ENCODE measurements at places on chromosomes 5 and 9.
A peak's percentile ranks its signal among the peaks of the same experiment; 100 is the strongest.

DNA sequence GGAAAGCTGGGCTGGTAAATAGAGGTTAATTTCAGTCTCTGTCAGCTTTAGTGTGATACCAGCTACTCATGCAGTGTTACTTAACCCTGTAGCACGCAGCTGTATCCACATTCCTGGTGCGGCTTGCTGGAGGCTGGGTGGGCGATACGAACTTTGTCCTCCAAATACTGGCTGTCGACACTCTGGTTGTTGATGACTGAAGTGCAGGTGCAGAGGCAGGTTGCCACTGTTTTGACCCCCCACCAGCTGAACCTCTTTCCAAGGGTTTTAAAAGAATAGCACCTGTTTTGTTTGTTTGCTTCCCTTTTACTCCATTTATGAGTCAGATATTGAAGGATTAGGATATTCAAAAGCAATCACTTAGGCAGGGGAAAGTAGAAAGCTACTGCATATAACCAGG lies 4.4 kb upstream of the RABGAP1 start:
- no peak for DNase-seq

DNA sequence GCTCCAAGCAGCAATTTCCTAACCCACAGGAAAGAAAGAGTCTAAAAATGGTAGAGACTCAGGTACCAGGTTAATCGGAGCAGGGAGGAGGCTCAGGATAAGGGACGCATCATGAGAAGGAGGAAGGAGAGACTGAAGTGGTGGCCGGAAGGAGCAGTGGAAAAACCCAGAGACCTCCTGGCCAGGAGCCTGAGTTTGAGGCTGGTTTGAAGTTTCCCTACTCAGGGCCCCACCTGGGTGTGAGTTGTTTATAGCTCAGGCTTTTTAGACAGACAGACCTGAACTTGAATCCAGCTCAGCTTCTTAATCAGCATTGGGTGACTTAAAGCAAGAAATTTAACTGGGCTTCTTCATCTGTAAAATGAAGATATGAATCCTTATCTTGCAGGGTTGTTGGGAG lies 11.9 kb upstream of the AQP7 start:
- no peak for DNase-seq

GRCh38 chr5:14706615-14707021 lies 42.1 kb downstream of the OTULIN start:
- no peak for DNase-seq

DNA sequence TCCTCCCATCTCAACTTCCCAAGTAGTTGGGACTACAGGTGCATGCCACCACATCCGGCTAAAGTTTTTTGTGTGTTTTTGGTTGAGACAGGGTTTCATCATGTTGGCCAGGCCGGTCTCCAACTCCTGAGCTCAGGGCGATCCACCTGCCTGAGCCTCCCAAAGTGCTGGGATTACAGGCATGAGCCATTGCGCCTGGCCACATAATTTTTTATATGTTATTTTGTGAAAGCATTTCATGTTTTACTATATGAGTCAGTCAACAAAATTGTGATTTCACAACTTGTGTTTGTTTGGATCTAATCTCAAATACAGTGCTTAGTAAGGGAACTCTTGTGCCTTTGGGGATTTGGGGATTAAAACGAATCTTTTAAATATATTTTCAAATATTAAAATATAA lies 20.0 kb upstream of the FAM120AOS start:
- peak; percentile 51 for DNase-seq

GRCh38 chr9:112755675-112756074 lies 5.1 kb downstream of the SNX30 start:
- DNase-seq: no peak
